ENCODE measurements at places on chromosomes 5 and 9.

- no peak for DNase-seq
Observed at GRCh38 chr5:157121709-157122108, 12.9 kb upstream of the HAVCR2 start.

DNA sequence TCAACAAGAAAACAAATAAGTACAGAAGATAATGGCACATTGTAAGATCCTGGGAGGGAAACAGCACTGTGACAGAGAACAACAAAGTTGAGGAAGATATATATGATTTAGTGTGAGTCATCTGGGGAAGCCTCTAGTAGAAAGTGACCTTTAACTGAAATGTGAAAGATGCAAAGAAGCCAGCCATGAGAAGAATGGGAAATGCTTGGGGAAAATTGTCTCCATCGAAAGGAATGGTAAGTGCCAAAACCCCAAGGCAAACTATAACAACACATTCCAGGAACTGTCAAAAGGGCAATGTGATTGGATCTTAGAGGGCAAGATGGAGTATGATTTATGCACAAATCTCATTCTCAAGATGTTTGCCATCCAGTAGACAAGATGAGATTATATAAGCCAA, 537.8 kb upstream of the BRINP1 start:
- no peak for DNase-seq

GRCh38 chr9:114336157-114336556, 6.5 kb downstream of the ORM2 start:
- no peak for DNase-seq

GRCh38 chr5:38329132-38329715, 70.9 kb downstream of the EGFLAM start:
- no peak for DNase-seq

DNA sequence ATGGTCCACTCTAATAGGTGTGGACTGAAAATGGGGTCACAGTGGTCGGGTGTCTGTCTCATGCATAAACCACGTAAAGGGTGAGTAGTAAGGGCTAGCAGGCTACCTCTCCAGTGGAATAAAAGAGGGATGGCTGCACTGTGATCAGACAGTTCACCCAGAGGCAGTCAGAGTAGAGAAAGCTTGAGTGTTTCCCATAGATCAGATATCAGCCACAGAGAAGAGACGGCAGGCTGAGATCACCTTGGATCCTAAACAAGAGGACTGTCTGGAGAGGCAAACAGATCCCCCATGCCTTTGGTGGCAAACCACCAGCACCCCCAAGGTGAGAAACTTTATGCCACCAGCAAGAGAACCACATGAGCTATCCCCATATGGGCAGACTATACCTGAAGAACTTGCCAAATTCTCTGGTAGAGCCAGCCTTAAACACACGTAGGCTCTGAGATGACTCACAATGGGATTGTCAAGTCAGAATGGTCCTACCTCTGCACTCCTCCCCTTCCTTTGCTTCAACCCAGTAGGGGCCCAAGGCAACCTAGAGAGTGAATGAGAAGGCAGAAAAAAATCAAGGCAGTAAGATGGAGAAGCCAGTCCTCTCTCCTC, 205.2 kb upstream of the MAP3K1 start:
- no peak for DNase-seq

GRCh38 chr5:82489683-82490082, 211.5 kb upstream of the RPS23 start:
- no peak for DNase-seq

DNA sequence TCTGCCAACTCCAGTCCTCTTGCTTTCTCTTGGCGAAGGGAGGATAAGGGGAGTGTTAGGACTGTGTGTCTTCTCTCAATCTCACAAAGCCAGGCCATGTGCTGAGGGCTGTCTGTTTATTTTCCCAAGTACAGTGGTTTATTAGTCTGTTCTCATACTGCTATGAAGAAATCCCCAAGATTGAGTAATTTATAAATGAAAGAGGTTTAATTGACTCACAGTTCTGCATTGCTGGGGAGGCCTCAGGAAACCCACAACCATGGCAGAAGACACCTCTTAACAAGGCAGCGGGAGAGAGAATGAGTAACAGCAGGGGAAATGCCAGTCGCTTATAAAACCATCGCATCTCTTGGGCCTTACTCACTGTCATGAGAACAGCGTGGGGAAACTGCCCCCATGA, 36.2 kb upstream of the CKS2 start:
- DNase-seq = peak; percentile 88

DNA sequence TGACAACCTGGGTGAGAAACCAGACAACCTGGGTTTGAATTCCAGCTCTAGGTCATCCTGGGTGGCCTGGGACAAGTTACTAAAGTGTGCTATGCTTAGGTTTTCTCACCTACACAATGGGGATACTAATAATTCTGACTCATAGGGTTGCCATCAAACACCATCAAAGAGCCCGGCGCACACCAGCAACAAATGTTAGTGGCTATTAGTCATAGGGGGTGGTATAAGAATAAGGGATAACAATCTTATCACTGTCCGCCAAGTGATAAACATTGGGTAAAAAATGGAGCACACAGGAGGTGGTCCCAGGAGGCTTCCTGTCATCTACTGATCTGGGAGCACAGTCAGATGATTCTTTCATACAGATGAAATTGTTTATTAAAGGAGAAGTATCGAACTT, 61.4 kb upstream of the AFAP1L1 start:
- no peak for DNase-seq

DNA sequence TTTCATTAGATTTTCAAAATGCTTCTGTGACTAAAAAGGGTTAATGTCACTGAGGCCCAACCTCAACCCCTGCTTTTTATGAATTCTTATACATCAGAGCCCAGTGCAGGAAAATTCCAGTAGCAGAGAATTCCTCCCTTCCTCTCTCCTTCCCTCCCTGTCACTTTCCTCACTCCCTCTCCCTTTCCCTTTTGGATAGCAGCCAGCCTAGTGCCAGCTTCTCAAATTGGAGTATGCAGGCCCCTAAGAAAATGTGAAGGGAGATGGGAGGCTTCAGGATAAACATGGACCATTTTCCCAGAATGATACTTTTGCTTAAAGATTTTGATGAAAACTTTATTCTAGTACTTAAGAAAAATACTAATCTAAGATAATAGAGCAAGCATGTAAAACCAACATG, 507.4 kb downstream of the KDM4C start:
- DNase-seq = no peak

- no peak for DNase-seq
Observed at GRCh38 chr9:123320814-123321213, 35.2 kb upstream of the CRB2 start.

GRCh38 chr5:39521098-39521860, 96.5 kb upstream of the DAB2 start:
- DNase-seq = no peak

DNA sequence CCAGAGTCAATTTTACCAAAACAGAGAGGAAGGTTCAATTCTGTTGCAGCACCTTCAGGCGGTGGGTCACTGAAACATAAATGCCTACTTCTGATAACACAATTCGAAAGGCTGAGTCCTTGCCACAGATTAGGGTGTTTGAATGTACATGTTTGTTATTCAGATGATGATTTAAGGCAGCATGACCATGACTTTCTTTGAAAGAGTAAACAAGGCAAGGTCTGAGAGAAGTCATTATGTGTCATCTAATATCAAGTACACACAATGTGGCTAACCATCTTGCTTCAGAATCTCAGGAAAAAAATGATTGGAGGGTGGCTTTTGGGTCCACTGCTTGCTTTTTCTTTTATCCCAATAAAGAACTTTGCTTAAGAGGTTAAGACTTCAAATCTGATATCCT, 457.5 kb downstream of the TAF11L14 start:
- DNase-seq = no peak

DNA sequence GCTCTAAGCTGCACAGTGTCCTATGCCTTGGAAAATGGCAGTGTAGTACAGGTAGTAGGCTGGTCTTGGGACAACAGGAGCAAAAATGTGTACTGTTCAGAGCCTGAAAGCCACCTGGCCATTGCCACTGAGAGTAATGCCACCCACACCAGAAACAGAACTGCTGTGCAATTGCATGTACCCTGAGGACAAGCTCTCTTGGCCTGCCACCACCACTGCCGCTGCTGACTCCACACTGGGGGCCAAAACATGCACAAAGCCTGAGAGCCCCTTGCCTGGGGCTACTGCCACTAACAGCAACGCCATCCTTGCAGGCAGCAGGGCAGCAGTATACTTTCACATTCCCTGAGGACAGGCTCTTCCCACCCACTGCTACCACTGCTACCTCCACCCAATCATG, 251.9 kb upstream of the CDH12 start:
- DNase-seq = no peak

- no peak for DNase-seq
Observed at GRCh38 chr5:121987685-121988073, 25.9 kb downstream of the SRFBP1 start.

- no peak for DNase-seq
Observed at GRCh38 chr5:29218138-29218537, 1975.3 kb upstream of the CDH6 start.

- no peak for DNase-seq
Observed at GRCh38 chr9:4743131-4743875, 2.3 kb upstream of the AK3 start.

DNA sequence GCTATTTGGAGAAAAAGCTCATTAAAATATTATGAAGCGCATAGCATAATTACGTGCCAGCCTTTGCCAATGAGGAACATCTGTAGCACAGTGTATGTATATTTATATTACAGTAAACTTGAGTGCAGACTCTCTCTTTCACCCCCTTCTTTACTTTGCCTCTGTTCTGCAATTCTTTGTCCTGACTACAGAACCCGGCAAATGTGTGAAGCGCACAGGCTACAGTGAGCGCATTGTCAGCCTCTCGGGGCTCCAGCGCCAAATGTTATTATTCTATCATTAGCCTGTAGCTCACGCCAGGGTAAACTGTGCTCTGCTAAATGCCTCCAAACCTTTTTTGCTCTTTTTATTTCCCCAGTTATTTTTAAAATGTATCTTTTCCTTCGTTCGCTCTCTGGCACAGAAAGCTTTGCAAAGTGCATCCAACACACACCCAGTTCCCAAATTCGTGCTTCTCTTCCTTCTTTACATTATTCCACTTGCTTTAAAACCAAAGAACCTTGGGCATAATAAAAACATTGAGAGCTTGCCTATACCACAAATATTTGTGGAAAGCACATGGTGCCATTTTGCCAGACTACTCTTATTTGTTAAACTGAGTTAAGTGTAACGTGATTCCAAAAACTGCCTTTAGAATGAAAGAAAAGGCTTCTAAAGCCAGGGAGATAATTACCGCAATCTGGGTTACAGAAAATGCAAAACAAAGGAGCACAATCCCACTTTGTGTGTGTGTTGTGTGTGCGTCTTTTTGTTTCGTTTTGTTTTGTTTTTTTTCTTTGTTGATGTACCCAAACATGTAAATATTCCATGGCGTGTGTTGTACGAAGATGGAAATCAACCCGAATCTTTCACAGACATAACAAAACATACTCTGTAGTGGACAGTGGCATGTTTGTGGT, 164.1 kb upstream of the MPDZ start:
- DNase-seq = no peak

DNA sequence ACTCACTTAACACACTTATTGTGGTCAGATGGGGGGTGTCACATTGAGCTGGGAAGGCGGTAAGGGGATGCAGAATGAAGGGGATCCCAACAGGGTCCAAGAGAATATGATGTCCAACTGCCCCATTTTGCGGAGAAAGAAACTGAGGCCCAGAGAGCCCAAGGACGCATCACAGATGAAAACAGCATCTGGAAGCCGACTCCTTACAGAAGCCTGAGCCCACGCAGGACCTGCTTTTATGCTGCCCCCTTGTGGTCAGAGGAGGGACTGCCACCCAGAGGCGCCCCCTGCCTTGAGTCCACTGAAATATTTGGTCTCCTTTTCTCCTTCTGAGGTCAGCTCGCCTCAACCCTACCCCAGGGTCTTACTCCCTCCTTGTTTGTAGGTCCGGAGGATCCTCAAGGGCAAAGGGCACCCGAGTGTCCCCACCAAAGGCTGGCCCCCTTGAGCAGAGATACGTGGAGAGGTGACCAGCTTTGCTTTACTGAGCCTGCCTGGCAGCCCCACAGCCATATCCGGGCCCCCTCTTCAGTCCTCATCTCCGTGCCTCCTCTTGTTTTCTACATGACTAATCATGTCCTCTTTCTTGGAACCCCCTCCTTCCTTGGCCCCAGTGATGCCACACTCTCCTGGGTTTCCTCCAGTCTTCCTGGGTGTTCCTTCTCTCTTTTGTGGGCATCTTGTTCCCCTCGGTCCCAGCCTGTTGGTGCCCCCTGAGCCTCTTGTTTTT, 30.0 kb upstream of the TTLL11 start:
- DNase-seq = peak; percentile 34

- DNase-seq = no peak
Observed at GRCh38 chr9:134040781-134041648, 15.7 kb downstream of the BRD3OS start.

- no peak for DNase-seq
Observed at GRCh38 chr5:146539973-146540372, 24.0 kb upstream of the GPR151 start.

DNA sequence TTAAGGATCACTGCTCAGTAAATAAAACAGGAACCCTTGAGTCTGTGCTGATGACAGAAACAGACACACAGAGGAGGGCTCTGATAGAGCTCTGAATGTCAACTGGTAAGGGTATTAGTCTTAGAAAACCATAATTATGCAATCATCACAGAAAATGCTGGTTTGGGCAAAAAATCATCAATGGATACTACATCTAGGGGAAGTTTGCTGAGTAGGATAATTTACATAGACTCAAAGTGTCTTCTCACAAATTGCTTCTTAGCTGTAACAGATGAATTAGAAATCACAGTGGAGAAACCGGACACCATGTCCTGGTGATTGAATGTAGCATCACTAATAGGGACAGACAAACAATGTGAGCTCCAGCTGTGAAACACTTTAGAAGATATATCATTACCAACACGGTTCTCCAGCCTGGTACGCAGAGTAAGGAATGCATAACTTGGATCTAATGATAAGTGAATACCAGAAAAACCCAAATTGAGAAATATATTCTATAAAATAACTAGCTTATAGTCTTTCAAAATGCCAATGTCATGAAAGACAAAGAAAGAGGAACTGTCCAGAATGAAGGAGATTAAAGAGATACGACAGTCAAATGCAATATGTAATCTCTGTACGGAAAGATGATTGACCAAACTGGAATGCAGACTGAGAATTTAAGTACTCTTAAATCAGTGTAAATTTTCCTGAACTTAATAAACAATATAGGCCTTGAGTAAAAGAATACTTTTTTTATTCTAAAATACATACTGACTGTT, 17.3 kb downstream of the CHD1 start:
- DNase-seq = no peak
